ENCODE measurements at places on chromosomes 6 and 20.
A peak's percentile ranks its signal among the peaks of the same experiment; 100 is the strongest.

DNA sequence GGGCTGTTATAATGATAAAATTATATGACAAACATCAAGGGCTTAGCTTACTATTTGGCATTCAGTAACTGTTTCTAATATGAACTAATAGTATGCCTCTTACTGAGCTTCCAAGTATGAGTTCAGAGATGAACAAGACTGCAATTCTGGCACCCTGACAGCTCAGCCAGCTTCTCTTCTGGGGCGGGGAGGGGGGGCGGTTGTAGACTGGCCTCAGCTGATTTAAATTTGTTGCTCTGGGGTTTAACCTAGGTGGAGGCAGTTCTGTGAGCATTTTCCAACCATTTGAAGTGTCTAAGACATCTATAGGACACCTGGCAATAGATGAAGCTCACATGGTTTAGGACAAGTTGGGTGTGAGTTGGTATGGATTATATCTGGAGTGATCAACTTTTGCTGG lies 401.9 kb downstream of the QKI start:
- no peak for DNase-seq

DNA sequence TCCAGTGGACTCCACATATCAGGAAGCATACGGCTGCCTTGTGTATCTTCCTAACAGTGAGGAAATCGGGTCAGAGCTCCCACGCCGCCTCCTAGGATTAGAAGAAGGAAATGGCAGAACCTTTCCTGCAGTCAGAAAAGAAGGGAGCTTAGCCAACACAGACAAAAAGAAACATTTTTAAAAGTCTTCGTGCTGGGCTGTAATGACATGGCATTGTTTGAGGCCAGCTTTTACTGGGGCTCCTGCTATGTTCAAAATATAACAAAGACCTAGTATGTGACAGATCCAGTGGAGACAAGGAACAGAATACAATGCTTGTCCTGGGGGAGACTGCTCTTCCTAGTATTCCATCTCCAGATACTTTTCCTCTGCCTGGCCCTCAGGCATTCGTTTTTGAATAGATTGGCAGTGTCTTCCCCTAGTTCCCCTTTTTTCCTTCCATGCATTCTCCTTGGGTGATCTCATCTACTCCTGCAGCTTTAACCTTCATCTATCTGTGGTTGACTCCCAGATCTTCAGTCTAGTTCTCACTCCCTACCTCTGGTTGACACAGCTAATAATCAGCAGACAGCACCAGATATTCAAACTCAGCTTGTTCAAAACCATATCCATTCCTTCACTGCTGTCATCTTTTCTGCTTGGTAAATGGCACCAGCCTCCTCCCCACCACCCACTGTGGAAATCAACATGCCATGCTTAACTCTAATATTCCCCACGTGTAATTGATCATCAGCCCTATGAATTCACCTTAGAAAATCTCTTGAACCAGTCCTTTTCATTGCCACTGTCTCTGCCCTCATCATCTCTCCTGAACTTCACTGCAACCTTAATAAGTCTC lies 94.5 kb upstream of the VSTM2L start:
- DNase-seq = no peak

DNA sequence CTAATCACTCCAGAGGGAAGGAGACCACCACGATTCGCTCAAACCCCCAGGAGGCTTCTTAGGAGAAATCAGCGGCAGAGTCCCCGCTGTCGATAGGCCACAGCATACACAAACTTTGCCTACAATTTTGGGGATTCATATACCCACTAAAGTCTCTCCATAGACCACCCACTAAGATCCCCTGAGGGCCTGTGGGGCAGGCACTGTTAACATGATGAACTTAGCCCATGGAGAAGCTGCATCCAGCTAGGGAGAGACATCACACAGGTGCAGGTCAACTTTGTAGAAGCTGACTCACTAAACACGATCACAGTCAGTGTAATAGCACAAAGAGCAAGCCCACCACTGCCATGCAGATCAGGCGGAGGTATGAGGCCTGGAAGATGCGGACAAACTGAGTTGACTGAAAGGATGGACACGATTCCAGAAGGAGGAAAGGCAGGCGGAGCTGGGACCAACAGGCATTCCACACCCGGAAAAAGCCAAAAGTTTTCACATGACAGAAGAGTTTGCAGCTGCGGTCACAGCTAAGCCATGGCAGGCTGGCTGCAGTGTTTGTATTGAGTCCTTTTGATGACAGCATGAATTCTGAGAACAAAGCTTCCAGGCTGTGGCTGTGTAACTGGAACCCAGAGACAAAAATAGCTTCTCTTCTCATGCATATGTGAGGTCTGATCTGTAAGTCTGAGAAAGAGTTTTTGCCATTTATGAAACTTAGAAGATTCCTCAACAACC lies 75.7 kb upstream of the QKI start:
- no peak for DNase-seq

DNA sequence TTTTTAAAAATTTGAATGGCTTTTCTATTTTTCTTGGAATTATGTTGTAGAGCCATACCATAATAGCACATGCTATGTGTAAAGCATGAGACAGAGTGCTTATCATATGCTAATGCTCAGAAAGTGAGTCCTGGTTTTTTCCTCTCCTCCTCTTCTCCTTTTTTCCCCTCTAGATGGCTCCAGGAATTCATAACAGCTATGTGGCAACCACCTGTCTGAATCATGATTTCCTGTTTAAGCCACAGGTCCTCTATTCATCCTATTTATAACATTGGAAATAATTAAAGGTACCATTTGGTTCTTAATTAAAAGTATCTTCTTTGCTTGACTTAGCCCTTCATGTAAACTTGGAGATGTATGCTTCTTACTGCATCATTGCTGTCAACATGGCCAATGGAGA lies 260.0 kb upstream of the MAP3K7 start:
- DNase-seq = no peak

- no peak for DNase-seq
Measured at GRCh38 chr6:7115543-7116231, 7.9 kb downstream of the RREB1 start.

DNA sequence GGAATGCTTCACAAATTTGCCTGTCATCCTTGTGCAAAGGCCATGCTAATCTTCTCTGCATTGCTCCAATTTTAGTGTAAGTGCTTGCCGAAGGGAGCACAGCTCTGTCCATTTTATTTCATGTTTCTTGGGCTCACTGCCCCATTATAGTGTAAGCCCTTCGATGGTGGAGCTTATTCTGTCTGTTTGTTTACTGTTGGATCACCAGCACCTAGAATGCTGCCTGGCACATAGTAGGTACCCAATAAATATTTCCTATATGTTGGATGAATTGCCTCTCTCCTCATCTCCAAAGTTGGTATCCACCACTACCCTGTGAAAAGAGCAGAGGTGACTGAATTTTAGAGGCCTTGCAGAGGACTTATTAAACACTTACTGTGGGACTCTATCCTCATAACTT lies 18.8 kb upstream of the HMGN4 start:
- no peak for DNase-seq

GRCh38 chr6:111173341-111173740 lies 86.0 kb downstream of the SLC16A10 start:
- DNase-seq = no peak

DNA sequence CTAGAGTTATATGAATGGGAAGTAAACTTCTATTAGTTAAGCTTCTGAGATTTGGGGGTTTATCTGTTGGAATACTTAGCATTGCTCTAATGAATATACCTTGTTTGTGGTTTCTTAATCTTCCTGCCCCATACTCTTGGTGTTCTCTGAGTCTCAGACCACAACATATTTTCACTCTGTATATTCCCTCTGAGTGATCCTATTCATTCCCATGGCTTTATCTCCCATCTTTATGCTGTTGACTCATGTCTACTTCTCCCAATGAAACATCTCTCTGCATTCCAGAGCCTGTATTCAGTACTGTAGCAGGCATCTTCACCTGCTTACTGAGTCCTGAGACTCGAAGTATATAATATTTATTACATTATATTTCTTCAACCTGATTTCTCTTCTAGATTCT lies 283.7 kb upstream of the MAP3K7 start:
- DNase-seq = no peak

DNA sequence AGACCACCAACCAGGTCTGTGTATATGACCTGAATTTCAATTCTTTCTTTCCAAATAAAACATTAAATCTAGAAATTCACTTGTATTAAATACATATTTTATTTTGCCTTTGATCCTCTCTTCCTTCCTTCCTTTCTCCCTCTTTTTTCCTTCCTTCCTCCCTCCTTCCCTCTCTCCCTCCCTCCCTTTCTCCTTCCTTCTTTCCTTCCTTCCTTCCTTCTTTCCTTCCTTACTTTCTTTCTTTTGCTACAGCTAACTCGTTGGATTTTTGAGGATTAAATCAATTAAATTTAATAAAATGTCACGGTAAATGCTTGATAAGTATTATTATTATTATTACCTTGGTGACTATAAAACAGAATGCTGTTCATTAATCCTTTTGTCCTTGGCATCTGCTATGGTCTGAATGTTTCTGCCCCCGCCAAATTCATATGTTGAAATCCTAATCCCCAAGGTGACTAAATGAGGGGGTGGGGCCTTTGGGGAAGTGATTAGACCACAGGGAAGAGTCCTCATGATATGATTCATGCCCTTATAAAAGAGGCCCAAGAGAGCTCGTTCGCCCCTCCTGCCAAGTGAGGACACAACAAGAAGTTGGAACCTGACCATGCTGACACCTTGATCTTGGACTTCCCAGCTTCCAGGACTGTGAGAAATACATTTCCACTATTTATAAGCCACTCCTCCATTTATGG lies 67.6 kb upstream of the BTBD3 start:
- no peak for DNase-seq

DNA sequence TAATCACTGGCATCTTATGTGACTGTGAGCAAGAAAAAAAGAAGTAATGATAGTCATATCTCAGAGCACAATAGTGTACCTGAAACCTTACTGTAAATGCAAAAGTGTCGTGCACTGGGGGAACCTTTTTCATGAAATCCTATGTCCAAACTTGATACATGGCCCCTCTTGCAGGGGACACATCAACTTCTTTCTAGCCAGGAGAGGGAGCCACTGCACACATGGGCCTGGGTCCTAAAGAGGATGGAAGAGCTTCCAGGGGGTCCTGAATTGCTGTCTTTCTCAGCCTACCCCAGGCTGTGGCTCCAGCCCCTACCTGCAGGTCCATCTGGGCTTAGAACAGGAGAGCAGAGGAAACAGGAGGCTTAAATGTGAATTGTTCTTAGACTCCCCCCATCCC lies 165.7 kb downstream of the SOD2 start:
- DNase-seq = no peak

- DNase-seq = no peak
Measured at GRCh38 chr6:51474022-51474975, 613.1 kb downstream of the PKHD1 start.

DNA sequence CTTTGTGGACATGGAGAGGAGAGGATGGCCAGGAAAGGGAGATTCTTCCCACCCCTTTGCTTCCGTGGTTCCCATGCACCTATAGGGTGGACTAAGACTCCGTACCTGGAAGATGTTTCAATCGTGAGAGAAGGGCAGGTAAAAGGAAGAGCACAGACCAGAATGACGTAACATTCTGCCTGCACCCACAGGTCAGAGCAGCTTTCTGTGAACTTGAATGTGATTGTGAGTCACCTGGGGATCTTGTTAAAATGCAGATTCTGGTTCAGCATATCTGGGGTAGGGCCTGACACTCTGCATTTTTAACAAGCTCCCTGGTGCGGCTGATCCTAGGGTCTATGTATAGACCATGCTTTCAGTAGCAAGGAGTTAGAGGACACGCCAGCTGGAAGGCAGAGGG lies 164.1 kb upstream of the SGK1 start:
- DNase-seq = no peak

GRCh38 chr6:56348578-56348977 lies 101.2 kb upstream of the COL21A1 start:
- DNase-seq = no peak

DNA sequence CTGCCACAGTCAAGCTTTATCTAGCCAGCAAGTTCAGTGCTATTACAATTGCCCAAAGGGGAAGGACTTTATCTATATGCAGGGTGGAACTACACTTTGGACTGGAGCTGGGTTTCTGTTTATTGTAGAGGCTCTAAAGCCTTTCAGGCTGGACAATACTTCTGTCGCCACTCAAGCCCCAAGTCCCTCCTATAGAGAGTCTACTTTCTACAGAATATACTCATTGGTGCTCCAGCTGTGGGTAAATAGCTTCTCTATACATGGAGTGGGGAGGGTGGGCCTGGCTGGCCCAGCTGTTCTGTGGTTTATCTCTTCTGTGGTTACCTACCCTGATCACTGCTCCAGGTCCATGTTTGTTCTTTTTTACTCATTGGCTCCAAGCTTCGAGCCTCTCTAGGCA lies 151.8 kb upstream of the MYLIP start:
- no peak for DNase-seq

GRCh38 chr6:25446830-25447569 lies 167.8 kb downstream of the CARMIL1 start:
- no peak for DNase-seq

DNA sequence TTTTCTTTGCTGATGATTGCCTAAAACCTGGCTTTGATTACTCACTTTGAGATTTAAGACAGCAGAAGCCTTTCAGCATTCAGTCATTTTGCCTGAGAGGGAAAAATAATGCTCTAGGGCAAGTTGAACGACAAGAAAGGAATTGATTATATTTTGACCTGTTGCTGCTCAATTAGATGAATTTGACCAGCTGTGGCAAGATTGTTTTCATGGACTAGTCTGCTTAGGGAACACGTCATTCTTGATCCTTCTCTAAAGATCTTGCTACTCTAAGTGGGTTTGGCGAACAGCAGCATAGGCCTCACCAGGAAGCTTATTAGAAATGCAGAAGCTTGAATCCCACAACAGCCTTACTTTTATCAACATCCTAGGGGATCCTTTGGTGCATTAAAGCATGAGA lies 59.7 kb upstream of the PHACTR1 start:
- no peak for DNase-seq

DNA sequence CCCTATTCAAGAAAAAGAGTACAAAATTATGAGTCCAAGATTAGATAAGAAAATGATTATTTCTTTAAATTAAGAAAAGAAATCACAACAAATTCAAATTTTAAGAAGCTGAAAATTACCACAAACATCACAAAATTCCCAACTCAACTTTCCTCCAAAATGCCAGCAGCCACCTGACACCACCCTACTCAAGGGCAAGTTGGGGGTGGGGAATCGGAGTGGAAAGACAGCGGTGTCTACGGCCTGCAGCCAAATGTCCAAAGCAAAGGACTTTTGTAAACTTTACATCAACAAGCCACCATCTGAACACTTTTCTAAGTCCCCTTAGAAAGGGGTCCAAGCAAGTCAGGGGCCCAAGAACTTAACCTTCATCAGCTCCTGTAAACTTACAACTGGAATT lies 1.6 kb upstream of the EYA2 start:
- DNase-seq = no peak

GRCh38 chr20:3931664-3932063 lies 42.5 kb downstream of the PANK2 start:
- DNase-seq = no peak

GRCh38 chr6:37485291-37485702 lies 14.4 kb downstream of the CCDC167 start:
- DNase-seq = peak; percentile 11
